Activated naive CD8-positive, alpha-beta T cell treated with anti-CD3 and anti-CD28 coated beads for 36 hours (primary cell): ENCODE measurements at places on chromosomes 2 and 18. TPM values are rescaled to one million over a fixed set of nuclear protein-coding genes. Genes with fewer than 3 reads are reported as not detected.
A peak's percentile ranks its signal among the peaks of the same experiment; 100 is the strongest.

- no peak for DNase-seq
- no peaks in the 10 kb centered on the region for H3K27me3 ChIP-seq
- H3K36me3 ChIP-seq: peaks cover 12% of the 10 kb centered on the region
- peaks cover 15% of the 10 kb centered on the region for H3K4me1 ChIP-seq
Observed at GRCh38 chr2:3443506-3444084, 64.1 kb downstream of the TRAPPC12 start.

Gene C1GALT1C1L
- total RNA-seq: 0.18 TPM

GRCh38 chr18:80033181-80034067, 810 bp upstream of the RBFA start:
- H3K36me3 ChIP-seq: peaks cover 16% of the 10 kb centered on the region
- peak overlapping the region; percentile 89 for H3K27ac ChIP-seq
- H3K4me3 ChIP-seq: peak overlapping the region; percentile 90
- no peak for DNase-seq
- no peaks in the 10 kb centered on the region for H3K27me3 ChIP-seq
- peaks cover 29% of the 10 kb centered on the region for H3K4me1 ChIP-seq

DNA sequence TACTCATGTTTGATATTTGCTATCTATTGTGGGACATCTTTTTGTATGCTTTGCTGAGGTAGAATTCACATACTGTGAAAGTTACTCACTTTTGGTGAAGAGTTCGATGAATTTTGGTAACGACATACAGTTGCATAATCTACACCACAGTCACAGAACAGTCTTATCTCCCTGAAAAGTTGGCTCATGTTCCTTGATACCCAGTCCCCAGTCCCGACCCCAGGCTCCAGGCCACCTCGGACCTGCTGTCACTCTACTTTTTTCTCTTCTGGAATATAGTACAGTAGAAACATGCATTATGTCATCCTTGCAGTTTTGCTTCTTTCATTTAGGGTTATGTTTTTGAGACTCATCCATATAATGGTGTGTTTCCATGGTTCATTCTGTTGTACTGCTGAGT, 191.7 kb downstream of the FAM210A start:
- H3K4me1 ChIP-seq: peaks cover 54% of the 10 kb centered on the region
- H3K36me3 ChIP-seq: peaks cover 6% of the 10 kb centered on the region
- H3K27me3 ChIP-seq: no peaks in the 10 kb centered on the region
- H3K4me3 ChIP-seq: no peak overlapping the region

DNA sequence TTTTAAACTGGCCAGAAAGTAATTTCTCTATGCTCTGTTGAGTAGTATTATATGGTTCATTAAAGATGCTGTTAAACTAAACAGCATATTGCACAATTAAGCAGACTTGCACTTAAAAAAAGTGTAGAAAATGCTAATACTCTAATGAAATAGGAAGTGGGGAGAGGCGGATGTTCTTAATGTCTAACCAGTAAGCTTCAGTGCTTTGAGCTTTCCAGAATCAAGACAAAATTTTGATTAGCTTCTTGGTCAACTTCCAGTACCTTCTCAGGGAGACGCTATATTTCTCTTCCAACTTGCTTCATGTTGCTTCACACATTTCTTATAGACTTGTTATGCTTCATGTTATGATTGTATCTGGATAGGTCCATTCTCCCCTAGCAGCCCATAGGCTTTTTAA, 89.1 kb downstream of the MAP2 start:
- no peak for DNase-seq
- H3K27ac ChIP-seq: no peak overlapping the region
- no peaks in the 10 kb centered on the region for H3K4me1 ChIP-seq
- H3K27me3 ChIP-seq: no peaks in the 10 kb centered on the region

DNA sequence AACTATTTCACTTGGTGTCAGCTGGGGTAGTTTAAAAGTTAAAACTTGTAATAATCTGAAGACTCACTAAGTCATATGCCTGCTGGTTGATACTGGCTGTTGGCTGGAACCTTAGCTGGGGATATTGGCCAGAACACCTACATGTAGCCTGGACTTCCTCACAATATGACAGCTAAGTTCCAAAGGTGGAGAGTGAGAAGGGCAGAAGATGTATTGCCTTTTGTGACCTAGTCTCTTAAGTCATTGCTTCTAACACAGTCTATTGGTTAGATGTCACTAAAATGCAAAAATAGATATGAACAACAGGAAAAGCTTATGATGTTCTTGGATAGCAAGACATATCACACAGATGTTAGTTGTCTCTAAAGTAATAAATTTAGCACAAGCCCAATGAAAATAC, 113.2 kb upstream of the CHAC2 start:
- no peaks in the 10 kb centered on the region for H3K27me3 ChIP-seq
- H3K36me3 ChIP-seq: no peaks in the 10 kb centered on the region
- no peak overlapping the region for H3K4me3 ChIP-seq
- no peak overlapping the region for H3K27ac ChIP-seq

Gene SERPINB3
- total RNA-seq: not detected

Gene CCDC121
- 0.60 TPM for total RNA-seq
